ENCODE measurements at places on chromosomes 3 and 15. TPM values are rescaled to one million over a fixed set of nuclear protein-coding genes. Genes with fewer than 3 reads are reported as not detected.

GRCh38 chr15:34084086-34084485 lies 17.6 kb downstream of the EMC7 start:
- no peaks in the 10 kb centered on the region for H3K27me3 ChIP-seq
- H3K36me3 ChIP-seq, result no peaks in the 10 kb centered on the region
- no peak for DNase-seq

DNA sequence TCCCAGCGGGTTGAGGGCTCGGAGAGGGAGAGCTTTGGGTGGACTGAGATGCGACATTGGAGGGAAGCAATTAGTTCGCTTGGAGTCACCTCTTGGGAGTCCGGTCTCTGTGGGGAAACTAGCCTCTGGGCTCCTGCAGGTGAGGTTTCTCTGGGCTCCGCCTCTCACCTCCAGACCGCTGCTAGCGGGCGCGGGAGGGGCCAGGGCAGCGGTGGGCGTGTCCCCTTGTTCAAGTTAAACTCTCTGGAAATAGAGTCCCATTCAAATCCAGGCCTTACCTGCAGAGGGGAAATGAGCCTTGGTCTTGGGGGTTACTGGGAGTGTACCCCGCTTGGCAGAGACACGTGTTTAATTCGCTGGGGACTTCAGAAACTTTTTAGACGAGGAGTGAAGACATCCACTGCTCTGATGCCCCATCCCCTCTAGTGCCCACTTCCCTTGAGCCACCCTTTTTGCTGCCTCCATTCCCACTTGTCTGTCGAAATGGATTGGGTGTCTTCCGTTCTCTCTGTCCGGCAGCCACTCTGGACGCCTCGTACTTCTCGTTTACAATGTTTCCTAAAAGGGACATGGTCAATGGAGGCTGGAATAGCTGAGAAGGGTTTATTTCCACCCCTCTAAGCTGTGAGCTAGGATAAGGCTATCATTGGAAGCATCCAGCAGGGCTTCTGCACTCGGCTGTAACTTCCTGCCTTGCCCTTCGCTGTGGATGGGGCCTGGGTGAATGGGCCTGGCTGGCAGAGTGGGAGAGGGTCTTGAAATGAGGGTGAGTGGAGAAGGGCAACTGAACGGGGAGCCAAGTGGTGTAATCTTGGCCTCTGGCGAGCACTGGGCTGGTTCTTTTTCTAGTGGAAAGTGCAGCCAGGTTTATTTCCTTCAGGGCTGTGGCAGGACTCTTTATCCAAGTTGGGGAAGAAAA lies 1.1 kb downstream of the MITF start:
- no peaks in the 10 kb centered on the region for H3K27me3 ChIP-seq
- H3K4me1 ChIP-seq, result peaks cover 18% of the 10 kb centered on the region
- DNase-seq, result peak; percentile 38
- peak overlapping the region; percentile 83 for H3K4me3 ChIP-seq
- no peak overlapping the region for H3K27ac ChIP-seq

DNA sequence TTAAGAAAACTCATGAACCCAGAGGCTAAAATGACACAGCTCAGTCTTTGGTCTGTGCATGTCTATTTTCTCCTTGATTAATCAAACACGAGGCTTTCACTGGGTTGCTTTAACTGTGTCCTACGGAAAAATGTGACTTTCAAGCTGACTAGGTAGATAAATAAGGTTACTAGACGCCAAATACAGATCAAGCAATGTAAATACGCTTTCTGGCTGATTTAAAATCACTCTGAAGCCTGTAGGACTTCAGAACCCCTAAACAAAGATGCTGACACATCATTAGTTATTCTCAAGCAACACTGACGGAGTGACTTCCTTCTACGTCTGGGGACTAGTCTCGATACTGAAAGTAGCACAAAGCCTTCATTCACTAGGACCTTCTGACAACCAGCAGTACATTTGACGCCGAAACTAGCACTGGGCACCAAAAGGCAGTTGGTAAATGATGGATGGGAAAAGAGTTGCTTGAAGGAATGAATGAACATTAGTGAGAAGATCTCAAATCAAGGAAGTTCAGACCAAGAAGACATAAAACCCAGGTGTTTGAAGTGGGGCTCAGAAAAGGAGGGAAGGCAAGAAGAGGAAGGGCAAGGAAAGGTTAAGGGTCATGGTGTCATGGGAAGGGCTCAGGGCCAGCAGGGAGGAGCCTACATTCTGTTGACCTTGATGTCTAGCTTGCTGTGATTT lies 67.1 kb upstream of the CDV3 start:
- no peak for DNase-seq
- no peak overlapping the region for H3K27ac ChIP-seq
- no peaks in the 10 kb centered on the region for H3K4me1 ChIP-seq
- H3K36me3 ChIP-seq, result no peaks in the 10 kb centered on the region
- H3K4me3 ChIP-seq, result no peak overlapping the region

- H3K27me3 ChIP-seq, result no peaks in the 10 kb centered on the region
- no peaks in the 10 kb centered on the region for H3K4me1 ChIP-seq
These were observed 19.2 kb upstream of the RPL14 start for GRCh38 chr3:40437889-40438288.

The NAALADL2 gene
- total RNA-seq, result 10.6 TPM

The TTC21A gene
- 9.0 TPM for total RNA-seq

The SEMA3G gene
- 1.4 TPM for total RNA-seq
